ENCODE measurements at places on chromosomes 11 and 22. TPM values are rescaled to one million over a fixed set of nuclear protein-coding genes. Genes with fewer than 3 reads are reported as not detected.

DNA sequence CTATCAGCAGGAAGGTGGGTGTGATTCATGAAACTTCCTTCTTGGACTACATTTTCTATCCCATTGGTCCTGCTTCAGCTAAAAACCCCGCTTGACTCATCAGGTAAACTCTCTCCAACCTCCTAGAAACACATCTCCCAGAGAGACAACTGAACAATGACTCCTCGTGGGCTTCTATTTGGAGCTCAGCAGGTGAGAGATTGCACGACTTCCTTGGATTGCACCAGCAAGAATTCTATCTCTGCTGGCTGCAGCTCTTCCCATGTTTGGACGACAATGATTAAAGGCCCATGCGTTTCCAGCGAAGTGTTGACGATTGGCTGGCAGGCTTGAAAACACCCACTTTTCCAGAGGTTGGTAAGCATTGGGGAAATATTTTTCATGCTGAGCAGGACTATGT is 216.1 kb upstream of the NTM start:
- DNase-seq = no peak

The MPEG1 gene
- total RNA-seq = 12.3 TPM

- DNase-seq = no peak
Measured at GRCh38 chr22:17402293-17402692, 33.0 kb downstream of the CECR2 start.

DNA sequence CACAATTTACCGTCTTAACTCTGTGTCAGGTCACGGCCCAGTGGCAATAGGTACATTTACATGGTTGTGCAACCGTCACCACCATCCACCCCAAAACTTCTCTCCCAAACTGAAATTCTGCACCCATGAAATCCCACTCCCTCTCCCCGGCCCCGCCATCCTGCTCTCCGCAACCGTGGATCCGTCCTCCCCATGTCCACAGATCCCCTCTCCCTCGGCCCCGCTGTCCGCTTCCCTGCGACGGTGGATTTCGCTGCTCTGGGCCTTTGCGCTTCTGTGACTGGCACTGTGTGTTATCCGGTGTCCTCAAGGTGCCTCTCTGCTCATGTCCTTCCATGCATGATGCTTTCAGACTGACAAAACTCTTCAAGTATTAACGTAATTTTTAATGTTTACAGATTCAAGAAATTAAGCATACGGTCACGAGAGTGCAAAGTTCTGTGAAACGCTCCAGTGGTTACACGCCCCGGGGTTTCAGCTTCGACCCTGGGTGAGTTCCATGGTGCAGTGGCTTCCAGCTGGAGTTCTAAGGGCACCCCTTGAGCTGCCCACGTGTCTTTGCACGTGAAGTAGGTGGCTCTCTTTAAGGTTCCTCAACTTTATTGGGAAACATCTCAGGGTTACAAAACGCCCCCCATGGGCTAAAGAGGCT is 76.4 kb downstream of the KCNQ1 start:
- DNase-seq = no peak

DNA sequence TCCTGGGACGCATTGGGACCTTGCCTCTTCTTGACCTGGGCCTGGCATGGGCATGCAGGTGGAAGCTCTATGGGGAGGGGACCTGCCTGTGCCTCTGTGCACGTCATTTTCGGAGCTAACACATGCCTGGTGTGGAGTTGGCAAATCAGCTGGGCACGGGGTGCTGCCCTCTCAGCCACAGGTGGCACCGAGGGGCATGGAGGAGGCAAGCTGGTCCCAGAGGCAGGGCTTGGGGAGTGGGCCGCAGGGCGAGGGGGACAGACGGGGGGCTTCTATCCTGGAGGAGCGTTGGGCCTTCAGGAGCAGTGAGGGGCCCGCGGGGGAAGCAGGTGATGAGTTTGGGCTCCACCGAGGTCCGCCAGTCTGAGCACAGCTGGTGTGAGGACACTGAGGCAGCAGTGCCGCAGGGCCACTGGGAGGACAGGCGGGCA is 362.0 kb downstream of the TBC1D22A start:
- DNase-seq = no peak

DNA sequence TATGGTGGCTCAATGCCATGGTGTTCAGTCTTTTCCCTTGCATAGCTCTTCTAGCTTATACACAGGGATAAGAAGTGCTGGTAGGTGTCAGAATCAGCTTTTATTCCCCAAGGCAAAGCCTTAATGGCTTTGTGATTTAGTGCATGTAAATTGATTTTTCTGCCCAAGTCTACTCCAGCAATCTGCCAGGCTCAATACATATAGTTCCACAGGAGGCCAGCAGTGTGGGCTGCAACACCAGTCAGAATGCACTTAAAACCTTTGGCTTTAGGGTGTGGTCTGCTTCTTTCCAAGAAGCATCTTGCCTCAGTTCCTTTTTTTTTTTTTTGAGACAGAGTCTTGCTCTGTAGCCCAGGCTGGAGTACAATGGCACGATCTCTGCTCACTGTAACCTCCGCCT is 14.5 kb upstream of the CAPRIN1 start:
- no peak for DNase-seq

The SLC25A45 gene
- 28.6 TPM for total RNA-seq

The SYT9 gene
- total RNA-seq = not detected

The ARFGAP2 gene
- total RNA-seq = 79.0 TPM

The SMTNL1 gene
- not detected for total RNA-seq

GRCh38 chr22:37165940-37166674 is 16.4 kb upstream of the IL2RB start:
- no peak for DNase-seq

GRCh38 chr11:48006301-48006992 is 26.1 kb downstream of the PTPRJ start:
- peak; percentile 73 for DNase-seq

- DNase-seq = no peak
Measured at GRCh38 chr11:60844870-60845221, 2.9 kb downstream of the CCDC86 start.

The SGSM1 gene
- total RNA-seq = not detected

- no peak for DNase-seq
Measured at GRCh38 chr11:87819151-87819550, 356.1 kb downstream of the RAB38 start.

The MAPK8IP1 gene
- 0.44 TPM for total RNA-seq

DNA sequence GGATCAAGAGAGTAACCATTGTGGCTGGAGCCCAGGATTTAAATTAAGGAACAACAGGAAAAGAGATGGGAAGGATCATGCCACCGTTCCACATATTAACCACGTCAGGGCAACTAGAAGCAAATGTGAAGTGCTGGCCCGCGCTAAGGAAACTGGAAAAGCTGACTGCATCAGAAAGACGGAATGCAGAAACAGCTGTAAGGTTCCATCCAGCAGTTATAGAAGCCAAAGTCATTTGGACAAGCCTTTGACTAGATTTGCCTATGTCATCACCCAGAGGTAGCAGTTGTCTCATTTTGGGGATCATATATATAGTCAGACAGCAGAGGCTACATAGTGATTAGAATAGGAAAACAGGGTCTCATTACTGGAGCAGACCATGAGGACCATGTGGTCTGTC is 43.0 kb upstream of the CRTAM start:
- DNase-seq = no peak

GRCh38 chr11:100942016-100942415 is 187.6 kb downstream of the PGR start:
- no peak for DNase-seq

GRCh38 chr11:94866936-94867795 is 99.0 kb downstream of the AMOTL1 start:
- no peak for DNase-seq

The KCNJ1 gene
- not detected for total RNA-seq

DNA sequence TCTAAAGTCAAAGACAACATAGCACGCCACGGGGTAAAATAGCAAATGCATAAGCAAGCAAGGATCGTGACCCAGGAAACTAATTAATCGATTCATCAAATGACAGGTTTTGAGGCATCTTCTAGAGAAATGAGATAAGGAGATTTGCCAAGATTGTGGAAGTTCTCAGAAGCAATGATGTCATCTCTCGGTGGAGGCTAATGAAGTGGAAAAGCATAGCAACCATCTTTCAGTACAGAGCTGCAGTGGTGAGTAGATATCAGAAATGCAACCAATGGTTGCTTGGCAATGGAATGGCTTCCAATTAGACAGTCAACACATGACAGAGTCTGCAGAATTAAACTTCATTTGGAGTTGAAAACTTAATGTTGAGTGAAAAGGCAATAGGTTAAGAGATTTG is 116.0 kb downstream of the KIRREL3 start:
- no peak for DNase-seq

DNA sequence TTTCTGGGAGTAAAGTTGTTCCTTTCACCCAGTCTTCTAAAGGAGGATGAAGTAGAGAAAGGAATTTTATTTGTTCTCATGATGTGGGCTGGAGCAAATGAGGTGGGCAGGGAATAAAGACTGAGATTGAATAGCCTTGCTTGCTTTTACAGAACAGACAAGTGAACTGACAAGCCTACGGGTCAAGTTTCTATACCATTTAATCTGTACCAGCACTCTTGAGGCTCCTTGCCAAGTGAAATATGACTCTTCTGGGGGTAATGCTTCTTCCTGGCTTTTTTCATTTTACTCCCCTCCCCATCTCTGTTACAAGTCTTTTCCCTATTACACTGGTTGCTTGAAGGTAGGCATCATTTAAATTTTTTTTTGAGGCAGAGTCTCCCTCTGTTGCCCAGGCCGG is 54.8 kb downstream of the CSTPP1 start:
- DNase-seq = no peak

DNA sequence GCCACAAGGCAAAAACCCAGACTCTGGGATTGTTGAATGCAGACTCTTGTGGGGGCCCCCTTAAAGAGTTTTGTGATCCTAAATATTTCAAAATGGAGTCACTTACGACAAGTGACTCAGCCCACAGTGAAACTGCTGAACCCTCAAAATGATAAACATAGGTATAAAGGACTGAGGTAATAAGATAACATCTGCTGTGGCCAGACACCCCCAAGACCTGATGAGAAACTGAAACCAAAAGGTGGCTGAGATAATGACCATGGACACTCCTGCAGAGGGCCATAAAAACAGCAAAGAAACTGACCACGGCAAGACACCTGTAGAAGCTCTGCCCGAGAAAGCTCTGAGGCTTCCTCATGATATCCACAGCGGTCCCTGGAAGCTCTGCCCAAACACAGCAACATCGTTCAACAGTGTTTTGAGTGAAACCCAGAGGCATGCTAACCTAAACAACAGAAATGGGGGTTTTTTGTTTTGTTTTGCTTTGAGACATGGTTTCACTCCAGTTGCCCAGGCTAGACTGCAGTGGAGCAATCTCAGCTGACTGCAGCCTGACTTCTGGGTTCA is 1.6 kb upstream of the PLAAT4 start:
- DNase-seq = peak; percentile 35

DNA sequence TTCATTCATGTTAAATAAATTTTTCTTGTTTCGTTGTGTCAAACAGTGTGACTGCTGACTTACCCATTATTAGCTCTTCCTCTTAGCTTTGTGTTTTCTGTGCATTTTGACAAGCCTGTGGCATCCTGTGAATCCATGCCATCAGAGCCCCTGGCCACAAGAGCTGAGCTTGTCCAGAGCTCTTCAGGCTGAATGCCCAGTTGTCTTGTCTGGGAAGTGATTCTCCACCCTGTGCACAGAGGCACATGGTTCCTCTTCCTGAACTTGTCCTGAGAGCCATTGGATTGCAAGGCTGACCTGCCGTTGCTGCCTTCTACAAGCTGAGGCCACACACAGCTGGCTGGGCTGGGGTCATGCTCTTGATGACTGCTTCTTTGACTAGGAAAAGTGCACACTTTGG is 64.1 kb downstream of the PPP6R3 start:
- no peak for DNase-seq

- no peak for DNase-seq
Measured at GRCh38 chr22:46524203-46524740, 13.1 kb downstream of the CELSR1 start.

The RRM1 gene
- total RNA-seq = 141 TPM

The NLRP14 gene
- 0.05 TPM for total RNA-seq

The MMP7 gene
- total RNA-seq = 1.0 TPM

DNA sequence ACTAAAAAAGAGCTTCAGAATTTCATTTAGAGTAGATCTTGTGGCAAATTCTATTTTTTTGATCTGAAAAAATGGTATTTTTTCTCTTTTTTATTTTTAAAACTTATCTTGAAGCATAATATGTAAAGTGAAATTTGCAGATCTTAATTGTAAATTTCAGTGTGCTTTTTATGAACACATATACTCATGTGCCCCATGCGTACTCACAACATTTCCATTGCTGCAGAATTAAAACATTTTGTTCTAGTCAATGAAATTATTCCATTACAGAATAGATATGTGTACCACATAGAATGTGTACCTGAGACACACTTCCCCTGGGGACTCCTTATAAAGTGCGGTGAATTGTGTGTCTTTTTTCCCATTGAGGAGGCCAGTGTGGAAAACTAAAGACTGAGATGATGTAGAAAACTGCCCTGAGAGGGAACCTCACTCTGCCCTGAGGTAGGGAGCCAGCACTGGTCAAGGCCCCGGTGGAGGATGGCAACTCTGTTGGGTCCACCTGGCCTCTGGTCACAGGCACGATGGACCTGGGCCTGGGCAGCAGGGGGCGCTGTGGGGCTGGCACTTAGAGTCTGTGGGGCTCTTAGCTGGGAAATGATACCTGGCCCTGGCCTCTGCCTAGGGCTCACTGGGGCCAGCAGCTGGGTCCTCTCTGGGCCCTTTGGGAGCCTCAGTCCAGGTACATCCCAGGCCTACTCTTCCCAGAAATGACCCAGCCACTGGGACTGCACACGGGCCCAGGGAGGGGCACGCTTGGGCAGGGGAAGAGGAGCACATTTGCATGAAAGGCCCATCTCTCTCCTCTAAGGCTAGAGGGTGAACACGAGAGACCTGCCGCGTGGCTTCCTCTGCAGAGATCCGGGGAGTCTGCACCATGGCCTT is 77.9 kb upstream of the TOP3B start:
- no peak for DNase-seq

DNA sequence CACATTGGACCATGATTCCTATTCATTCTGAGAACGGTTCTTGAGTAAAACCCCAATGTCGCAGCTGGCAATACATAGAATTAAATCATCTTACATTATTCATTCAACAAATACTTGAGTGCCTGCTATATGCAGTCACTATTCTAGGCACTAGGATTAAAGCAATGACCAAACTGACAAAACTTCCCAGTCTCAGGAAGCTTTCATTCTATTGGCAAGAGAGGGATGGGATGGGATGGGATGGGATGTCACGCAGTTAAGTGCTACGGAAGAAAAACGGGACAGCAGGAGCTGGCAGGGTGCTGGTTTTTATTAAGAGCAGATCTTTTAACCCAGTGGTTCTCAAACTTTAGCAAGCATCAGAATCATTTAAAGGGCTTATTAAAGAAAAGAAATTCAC is 2.9 kb downstream of the PAK1 start:
- DNase-seq = no peak

- DNase-seq = no peak
Measured at GRCh38 chr22:32788904-32789624, 12.4 kb upstream of the TIMP3 start.

The CACNA1I gene
- total RNA-seq = 0.03 TPM

DNA sequence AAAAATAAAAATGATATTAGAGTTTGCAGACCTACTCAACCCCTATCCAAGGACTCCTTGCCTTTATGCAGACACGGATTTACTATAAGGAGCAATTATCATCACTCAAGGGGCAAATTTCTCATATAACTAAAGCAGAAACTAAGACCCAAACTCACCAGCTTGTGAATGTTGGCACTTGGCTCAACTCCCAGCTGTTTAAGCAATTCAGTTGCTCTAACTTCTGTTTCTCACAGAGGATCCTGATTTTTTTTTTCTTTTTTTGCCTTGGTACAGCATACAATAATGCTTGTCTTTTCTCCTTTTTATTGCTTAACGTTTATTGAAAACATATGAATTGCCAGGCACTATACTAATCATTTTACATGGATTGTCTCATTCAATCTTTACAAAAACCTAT is 9.6 kb upstream of the CBLIF start:
- no peak for DNase-seq

The PHOX2A gene
- total RNA-seq = not detected

The SLC29A2 gene
- total RNA-seq = 4.7 TPM

The FGF4 gene
- not detected for total RNA-seq

Measured in GM12878 (cell line).